MCF 10A (cell line): ENCODE measurements at places on chromosomes 16 and 17. TPM values are rescaled to one million over a fixed set of nuclear protein-coding genes. Genes with fewer than 3 reads are reported as not detected.

- DNase-seq, result peak; percentile 79
Observed at GRCh38 chr16:19502395-19503131, 19.3 kb downstream of the GDE1 start.

Gene TSPOAP1
- total RNA-seq, result not detected in 2 replicates

Gene FADS6
- total RNA-seq, result not detected in 2 replicates

Gene CES5A
- total RNA-seq, result not detected in 2 replicates

GRCh38 chr17:73941919-73942530, 261.5 kb upstream of the RPL38 start:
- DNase-seq, result no peak

Gene CORO6
- 1.4 and 1.6 TPM in 2 replicates for total RNA-seq

- DNase-seq, result no peak
Observed at GRCh38 chr16:12242516-12242915, 266.0 kb downstream of the SNX29 start.

Gene ACSM5
- total RNA-seq, result 0.22 and 0.54 TPM in 2 replicates

DNA sequence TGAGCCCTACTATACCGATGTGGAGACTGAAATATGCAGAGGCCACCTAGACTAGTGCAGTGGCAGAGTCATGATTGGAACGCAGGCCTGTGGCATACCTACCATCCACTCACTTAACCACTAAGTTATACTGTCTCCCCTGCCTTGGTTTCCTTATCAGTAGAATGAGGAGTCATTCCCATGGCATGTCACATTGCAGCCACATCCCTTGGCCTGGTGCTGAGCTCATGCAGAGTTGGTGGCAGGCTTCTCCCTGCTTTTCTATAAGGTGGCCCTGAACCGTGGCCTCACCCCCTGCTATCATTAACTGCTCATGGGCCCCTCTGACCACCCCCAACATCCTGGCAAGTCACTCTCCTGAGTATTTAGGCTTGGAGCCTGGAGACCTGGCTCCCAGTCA, 212.5 kb downstream of the KATNIP start:
- DNase-seq, result no peak

DNA sequence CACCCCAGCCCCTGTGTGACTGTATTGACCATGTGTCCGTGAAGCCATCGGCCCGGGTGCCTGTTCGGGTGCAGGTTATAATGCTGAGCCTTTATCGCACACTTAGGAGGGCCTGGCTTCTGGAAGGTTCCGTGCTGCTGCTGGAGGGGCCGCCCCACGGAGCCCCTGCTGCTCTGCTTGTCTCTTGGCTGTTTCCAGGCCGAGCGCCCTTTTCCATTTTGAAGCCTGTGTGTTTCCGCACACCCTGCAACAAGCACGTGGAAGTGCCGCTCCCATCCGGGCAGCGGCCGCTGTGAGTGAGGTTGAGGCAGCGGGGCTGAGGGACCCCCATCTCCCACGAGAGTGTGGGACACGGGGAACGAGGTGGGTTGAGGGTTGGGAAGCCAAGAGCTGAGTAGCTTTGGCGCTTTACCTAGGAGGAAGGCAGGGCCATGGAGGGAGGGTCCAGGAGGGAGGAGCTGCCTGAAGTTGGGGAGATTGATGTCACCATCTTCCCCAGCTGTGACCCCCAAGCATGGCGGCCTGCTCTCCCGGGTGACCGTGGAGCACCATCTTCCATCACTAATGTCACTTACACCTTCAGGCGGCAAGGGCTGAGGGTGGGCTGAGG, 200.1 kb upstream of the GSE1 start:
- DNase-seq, result no peak
